ENCODE measurements at places on chromosomes 1 and 21.
A peak's percentile ranks its signal among the peaks of the same experiment; 100 is the strongest.

GRCh38 chr1:110634455-110635311 lies 28.5 kb upstream of the KCNA2 start:
- peak; percentile 66 for DNase-seq

DNA sequence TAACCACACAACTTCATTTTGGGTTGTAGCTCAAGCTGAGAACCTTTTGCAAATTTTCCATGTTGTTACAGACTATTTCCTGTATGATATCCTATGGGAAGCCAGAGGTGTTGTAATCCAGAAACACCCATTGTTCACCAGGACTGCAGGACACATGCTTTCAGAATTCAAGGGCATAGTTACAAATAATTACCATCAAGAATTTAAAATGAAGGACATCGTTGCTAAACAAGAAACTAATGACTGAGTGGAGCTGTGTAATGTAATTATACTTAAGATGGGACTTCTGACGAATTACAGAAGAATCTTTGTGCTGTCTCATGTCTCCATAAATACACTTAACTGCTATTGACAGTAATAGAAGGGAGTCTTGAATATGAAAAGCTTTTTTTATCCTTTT lies 47.6 kb upstream of the HOOK1 start:
- no peak for DNase-seq

GRCh38 chr1:38898653-38899230 lies 17.4 kb upstream of the GJA9 start:
- no peak for DNase-seq

- no peak for DNase-seq
Observed at GRCh38 chr1:2443277-2444137, 31.1 kb upstream of the PEX10 start.

DNA sequence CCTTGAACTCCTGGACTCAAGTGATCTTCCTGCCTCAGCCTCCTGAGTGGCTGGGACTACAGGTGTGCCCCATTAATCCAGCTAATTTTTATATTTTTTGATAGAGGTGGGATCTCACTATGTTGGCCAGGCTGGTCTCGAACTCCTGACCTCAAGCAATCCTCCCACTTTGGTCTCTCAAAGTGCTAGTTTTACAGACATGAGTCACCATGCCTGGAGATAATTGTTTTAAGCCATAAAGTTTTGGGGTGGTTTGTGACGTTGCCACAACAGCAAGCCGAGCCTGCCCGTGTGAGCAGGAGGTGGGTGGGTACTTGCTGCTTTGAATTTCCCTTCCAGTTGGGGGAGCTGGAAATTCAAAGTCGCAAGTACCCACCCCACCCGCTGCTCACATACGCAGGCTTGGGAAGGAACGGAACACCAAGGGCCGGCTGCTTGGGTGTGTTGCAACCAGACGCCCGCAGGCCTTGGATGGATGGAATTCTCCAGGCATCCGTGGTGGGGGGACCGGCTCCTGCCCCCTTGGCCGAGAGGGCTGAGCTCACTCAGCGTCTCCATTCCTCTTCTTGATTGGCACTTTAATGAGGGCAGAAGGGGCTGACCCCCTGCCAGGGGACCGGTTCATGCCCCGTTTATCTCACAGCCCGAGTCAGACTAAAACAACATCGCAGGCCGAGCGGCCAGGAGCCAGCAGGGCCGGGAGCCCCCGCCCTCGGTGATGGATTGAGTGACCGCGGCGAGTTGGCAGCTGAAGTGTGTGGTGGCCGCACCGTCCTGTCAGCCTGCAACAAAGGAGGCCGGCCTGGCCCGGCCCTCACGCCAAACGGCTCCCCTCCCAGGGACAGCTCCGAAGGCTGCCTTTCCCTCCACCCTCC lies 78.1 kb downstream of the DHRS3 start:
- DNase-seq: no peak

GRCh38 chr1:117097443-117097842 lies 24.1 kb downstream of the TRIM45 start:
- DNase-seq: no peak

GRCh38 chr1:15290382-15290781 lies 43.4 kb downstream of the FHAD1 start:
- no peak for DNase-seq

DNA sequence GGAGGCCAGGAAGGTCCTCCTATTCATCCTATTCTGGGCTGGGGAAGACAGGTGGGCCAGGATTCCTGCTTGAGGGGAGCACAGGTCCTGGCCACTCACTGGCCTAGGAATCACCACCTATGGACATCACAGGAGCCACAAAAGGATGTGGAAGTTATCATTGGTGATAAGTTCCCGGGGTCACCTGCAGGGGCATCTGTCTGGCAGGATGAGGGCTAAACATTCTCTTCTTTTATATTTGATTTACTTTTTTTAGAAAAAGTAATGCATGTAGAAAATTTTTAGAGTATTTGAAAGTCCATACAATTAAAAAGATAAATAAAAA lies 33.2 kb upstream of the KIAA0040 start:
- no peak for DNase-seq

DNA sequence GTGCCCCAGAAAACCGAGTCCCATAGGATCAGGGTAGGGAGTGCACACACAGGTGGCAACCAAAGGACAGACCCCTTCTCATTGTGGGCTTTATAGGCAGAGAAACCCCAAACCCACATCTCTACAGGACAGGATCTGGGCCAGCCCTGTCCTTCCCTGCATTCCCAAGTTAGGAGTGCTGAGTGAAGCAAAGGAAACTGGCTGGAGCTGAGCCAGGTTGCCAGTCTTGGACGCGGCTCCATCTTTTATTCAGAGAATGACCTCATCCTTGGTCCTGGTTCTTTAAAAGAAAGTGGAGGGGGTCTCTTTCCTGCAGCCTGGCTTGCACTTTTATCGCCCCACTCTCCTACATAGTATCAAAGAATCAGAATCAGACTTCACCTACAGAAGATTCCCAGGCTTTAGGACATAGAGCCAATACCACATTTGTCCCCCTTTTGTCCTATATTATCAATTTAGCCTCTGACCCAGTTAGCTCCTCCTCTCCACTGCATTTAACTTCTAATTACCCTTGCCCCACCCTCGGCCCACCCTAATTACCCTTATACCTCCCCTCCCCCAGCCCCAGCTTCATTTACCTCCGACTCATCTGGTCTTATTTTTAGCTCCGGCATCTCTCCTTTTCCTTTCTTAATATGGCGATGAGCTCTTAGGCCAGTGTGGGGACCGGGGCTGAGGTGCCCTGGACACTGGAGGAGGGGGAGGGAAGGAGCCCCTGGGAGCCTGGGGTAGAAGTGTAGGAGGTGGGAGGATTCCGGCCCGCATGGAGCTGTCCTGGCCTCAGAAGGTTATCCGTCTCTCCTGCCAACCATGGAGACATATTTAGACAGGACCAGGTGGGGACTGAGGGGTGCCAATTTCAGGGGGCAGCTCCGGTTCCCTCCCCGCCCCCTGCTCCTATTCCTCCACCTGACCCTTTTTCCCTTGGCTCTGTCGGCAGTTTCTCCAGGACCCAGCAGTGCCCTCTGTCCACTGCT lies at the start of gene CASQ1:
Gene CASQ1 (plus strand): TSS at position 927 of the 977 bp plus-strand sequence. CDS start 177 bp downstream, outside the sequence.
- DNase-seq: no peak

- no peak for DNase-seq
Observed at GRCh38 chr1:173733912-173734311, 19.1 kb downstream of the KLHL20 start.

- no peak for DNase-seq
Observed at GRCh38 chr21:41817228-41817627, 50.4 kb upstream of the RIPK4 start.

DNA sequence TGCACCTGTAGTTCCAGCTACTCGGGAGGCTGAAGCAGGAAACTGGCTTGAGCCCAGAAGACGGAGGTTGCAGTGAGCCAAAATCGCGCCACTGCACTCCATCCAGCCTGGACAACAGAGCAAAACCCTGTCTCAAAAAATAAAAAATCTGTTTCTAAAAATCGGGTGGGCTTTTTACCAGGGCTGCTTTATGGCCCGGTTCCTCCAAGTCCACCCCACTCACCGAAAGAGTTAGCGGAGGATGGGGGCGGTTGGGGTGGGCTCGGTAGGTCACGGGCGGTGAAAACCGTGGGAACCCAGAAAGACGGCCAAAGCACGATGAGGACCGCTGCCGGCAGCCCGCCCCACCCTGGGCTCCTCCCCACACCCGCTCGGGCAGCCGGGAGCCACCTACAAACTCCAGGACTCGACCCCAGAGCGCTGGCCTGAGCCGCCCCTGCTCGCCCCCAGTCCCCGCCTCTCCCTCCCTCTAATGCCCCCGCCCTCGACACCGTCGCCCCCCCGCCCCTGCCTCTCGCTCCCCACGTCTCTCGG lies 846 bp upstream of the PER3 start:
- DNase-seq: no peak

GRCh38 chr1:248755517-248755916 lies at the start of gene LYPD8:
Gene LYPD8 (minus strand): TSS chr1:248755759. CDS start chr1:248751081, 4,678 bp downstream.
- no peak for DNase-seq

DNA sequence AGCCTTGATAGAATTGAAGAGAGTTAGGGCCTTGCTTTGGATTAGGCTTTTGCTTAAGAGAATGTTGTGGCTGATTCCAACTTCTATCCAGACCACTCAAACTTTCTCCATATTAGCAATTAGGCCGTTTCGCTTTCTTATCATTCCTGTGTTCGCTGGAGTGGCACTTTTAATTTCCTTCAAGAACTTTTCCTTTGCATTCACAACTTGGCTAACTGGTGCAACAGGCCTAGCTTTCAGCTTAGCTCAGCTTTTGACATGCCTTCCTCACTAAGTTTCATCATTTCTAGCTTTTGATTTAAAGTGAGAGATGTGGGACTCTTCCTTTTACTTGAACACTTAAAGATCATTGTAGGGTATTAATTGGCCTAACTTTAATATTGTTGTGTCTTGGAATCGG lies 183.6 kb upstream of the L1TD1 start:
- no peak for DNase-seq

DNA sequence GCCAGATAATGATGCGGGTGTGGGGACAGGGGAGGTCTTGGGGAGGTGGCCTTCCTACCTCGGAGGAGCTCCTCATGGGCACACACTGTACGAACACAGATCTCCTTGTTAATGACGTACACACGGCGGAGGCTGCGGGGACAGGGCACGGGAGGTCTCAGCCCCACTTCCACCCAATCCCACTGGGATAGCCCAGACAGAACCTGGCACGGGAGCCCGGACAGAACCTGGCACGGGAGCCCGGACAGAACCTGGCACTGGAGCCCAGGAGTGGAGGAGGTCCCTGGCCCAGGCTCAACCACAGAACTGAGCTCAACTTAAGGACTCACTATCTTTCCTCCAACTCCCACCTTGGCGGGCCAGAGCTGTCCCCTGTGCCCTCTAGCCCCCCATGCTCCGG lies 5.2 kb downstream of the MFAP2 start:
- no peak for DNase-seq

GRCh38 chr1:177023249-177023648 lies 141.3 kb downstream of the ASTN1 start:
- no peak for DNase-seq

DNA sequence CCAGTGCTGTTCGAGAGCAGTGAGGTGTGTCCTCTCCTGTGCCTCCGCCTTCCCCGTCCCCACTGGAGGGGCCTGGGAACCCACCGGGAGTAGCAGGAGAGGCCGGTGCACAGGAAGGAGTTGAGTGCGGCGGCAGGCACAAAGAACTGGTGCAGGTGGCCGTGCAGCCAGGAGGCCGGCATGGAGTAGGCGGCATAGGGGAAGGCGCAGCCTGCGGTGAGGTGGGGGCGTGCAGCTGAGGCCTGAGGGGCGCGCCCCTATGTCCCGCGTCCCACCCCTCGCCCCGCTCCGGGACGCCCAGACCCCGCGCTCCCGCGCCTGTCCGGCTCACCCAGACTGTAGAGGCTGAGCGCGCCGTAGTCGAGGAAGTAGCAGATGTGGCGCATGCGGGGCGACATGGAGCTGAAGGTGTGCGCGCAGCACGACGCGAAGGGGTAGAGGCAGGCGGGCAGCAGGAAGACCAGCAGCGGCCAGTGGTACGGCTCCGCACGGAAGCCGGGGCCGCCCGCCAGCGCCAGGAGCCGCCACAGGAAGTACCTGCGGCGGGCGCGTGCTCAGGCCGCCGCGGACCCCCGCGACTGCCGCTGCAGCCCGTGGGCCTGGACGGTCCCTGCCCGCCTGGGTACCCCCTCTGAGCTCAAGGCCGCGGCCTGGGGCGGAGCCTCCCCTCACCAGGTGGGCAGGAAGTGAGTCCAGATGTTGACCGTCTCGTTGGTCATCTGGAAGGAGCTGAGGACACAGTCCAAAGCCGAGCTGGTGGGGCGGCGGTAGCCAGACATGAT lies 2.2 kb downstream of the PAQR6 start:
- DNase-seq: no peak

DNA sequence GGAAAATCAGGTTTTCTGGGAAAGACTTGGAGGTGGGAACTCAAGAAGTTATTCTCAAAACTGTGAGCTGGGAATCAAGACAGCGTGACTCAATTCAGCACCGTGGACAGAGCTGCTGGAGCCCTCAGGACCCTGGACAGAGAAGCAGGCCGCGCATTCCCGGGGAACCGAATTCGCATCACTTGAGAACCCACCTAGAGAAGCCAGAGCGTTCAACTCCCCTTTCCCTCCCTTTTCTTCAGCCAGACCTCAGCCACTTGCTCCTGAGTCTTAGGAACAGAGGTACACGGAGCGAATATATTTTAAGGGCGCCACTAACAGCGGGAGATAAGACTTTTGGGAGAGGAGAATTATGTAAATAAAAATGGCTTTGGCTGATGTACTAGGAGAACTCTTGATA lies 2.0 kb upstream of the LIN28A start:
- no peak for DNase-seq

- no peak for DNase-seq
Observed at GRCh38 chr21:41497788-41498187, 10.2 kb downstream of the TMPRSS2 start.

DNA sequence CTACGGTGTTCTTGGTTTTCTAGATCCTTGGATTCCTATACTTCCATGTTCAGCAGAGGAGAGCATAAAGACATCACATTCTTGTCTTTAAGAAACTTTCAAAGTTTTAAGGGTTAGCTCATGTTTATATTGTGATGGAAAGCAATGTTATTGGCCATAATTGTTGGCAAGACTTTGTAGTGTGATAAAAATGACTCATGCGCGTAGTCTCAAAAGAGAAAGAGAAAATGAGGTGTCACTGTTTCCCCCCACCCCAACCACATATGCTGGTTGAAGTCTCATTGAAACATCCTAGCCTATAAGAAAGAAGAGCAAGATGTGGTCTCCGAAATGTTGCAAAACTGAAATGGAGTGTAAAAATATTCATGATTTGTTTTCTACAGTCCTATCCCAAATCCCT lies 348.8 kb downstream of the PTBP2 start:
- no peak for DNase-seq

DNA sequence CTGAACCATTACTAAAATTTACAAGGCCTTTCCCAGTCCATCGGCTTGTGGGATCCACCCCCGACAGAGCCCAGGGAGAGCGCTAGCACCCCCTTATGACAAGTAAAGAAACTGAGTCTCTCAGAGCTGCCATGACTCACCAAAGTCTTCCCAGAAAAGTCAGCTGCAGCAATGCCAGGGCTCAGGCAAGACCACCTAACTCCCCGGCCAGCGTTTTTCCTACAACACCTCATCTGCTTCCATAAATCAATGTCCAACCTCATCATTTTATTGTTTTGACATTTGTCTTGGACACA lies 15.0 kb downstream of the DHCR24 start:
- DNase-seq: no peak

Measured in stimulated activated CD8-positive, alpha-beta memory T cell treated with anti-CD3 and anti-CD28 coated beads, Interleukin-7, amount 100 ng/mL, for 48 hours (primary cell).